T-helper 2 cell (primary cell): ENCODE measurements at places on chromosomes 6 and 20.

DNA sequence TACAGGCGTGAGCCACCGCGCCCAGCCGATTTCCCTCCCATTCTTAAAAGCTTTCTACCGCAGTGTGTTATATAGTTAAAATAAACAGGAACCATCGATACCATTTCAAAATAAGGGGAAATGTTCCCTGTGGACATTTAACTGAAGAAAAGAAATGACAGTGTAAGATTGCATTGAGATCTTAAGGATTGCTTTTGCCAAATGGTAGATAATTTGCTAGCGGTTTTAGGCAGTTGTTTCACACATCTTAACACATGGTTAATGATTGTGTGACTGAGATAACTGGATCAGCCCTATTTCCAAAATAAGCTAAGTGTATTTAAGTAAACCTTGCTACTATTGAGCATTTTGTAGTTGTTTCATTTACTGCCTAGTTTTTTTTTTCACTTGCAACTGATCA is 15.6 kb downstream of the STX16 start:
- DNase-seq: no peak

- DNase-seq: no peak
Observed at GRCh38 chr6:28171271-28171670, 29.6 kb downstream of the ZKSCAN8 start.

DNA sequence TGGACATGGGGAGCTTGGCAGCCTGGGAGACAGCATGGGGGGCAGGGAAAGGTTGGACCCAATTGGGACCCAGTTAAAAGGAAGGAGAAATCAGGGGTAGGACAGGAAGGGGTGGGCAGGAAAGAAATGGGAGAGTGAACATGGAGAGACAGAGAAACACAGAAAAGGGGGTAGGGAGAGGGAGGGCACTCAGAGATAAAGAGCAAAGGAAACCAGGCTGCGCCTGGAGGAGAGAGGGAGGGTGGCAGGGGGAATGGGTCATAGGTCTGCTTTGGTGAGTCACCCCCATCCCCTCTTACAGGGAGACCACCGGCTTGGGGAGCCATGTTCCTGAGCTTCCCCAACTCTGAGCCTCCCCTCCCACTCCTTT is 46.7 kb downstream of the RAB44 start:
- no peak for DNase-seq

DNA sequence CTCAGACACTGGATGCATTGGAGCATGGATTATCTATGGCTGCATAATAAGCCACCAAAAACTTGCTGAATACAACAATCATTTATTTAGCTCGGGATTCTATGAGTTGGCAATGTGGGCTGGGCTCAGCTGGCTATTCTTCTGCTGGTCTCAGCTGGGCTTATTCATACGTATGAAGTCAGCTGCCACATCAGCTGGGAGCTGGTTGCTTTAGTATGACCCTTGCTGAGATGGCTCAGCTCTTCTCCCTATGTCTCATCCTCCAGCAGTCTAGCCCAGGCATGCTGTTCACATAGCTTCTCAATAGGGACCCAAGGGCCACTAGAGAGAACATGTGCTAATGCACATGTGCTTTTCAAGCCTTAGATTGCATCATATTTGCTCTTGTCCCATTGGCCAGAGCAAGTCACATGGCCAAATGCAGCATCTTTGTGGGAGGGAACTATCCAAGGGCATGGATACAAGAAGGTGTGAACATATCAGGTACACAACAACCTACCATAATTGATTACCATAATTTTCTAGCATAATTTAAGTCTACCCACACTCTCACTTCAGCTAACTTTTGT is 444.6 kb downstream of the KIF16B start:
- no peak for DNase-seq

- DNase-seq: no peak
Observed at GRCh38 chr20:57559289-57559634, 1.6 kb upstream of the PCK1 start.

GRCh38 chr20:32896521-32897280 is 38.0 kb downstream of the EFCAB8 start:
- no peak for DNase-seq

GRCh38 chr20:5608442-5609161 is 141.6 kb upstream of the SHLD1 start:
- DNase-seq: peak; percentile 40

GRCh38 chr6:72890671-72891070 is 268.8 kb downstream of the KCNQ5 start:
- DNase-seq: no peak

GRCh38 chr6:137958811-137959565 is 91.9 kb downstream of the TNFAIP3 start:
- DNase-seq: no peak

DNA sequence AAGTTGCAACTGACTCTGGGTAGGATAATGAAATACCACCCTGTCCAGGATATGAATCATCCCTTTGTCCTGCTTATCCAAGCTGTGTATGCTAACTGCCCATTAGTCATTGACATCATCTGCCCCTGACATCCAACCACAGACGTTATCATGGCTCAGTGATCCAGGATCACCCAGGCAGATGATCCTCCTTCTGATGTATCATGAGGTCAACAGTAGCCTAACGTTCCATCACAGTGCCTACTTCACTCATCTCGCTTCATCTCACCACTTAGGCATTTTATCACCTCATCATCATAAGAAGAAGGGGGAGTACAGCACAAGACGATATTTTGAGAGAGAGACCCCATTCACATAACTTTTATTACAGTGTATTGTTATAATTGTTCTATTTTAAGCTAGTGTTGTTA is 13.4 kb upstream of the BTN3A2 start:
- no peak for DNase-seq

GRCh38 chr6:89360415-89360999 is 8.0 kb upstream of the UBE2J1 start:
- no peak for DNase-seq

GRCh38 chr6:40393641-40394040 is 193.5 kb downstream of the LRFN2 start:
- DNase-seq: no peak

DNA sequence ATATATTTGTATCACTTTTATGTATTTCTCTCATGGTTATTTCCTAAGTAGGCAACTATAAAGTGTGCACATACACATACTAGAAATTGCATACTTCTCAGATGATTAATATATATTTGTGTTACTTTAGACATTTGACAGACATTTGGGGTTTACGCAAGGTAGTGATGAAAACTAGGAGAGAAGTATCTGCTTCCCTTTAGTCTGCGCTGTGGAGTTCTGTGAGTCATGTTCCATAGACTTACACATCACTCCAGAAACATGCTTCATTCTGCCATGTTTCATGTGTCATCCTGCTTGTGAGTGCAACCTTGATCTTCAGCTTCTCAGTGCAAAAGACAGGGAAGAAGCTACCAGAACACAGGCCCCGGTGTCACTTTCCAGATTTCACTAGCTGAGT is 200.7 kb upstream of the BMP2 start:
- no peak for DNase-seq

- no peak for DNase-seq
Observed at GRCh38 chr6:151242420-151242861, 2.7 kb downstream of the AKAP12 start.

GRCh38 chr6:16618962-16619361 is 142.3 kb downstream of the ATXN1 start:
- DNase-seq: no peak
